ENCODE measurements at places on chromosomes 2 and 18.

- no peak for DNase-seq
Observed at GRCh38 chr2:38751596-38752410, 642 bp upstream of the SRSF7 start.

GRCh38 chr2:197804049-197804757 is at the start of gene PLCL1:
Gene PLCL1, plus strand, starts transcription at chr2:197804593.
- DNase-seq = peak; percentile 85

GRCh38 chr18:54787616-54788015 is 40.7 kb upstream of the RAB27B start:
- DNase-seq = no peak

GRCh38 chr2:219570194-219570923 is 980 bp downstream of the OBSL1 start:
- DNase-seq = no peak

- no peak for DNase-seq
Observed at GRCh38 chr18:6775702-6776101, 46.2 kb downstream of the ARHGAP28 start.

DNA sequence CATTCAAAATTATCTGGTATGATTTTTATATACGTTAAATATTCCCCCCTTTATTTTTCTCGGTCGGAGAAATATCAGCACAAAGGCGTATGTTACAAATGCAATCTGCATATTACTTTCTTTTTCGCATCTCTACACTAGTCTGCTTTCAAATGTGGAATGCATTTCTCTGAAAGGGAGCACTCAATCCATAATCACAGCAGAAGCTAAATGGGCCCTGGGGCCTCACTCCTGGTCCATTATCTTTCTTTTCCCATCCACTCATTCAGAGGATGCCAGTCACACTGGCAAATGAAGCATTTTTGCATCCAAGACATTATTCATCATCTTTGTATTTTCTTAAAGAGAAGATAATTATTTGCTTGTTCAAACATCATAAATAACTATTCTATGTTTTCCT is 295.2 kb upstream of the LRP1B start:
- DNase-seq = no peak

DNA sequence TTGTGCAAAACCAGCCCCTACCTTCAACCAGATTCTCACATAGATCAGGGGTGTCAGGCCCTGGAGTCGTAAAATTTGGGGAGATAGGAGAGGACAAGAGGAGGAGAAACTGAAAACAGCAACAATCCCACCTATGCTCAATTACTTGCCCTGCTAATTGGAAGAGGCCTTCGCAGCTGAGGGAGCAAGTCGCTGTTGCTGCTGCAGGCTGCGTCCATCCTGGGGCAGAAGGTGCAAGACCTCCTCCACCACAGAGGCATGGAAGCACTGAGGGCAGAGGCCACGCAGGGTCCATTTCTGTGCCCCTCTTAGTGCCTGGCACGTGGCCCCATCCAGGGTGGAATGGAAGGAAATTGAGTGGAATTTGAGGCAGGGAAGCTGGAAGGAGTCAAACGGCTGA is 36.5 kb downstream of the CNGA3 start:
- no peak for DNase-seq

DNA sequence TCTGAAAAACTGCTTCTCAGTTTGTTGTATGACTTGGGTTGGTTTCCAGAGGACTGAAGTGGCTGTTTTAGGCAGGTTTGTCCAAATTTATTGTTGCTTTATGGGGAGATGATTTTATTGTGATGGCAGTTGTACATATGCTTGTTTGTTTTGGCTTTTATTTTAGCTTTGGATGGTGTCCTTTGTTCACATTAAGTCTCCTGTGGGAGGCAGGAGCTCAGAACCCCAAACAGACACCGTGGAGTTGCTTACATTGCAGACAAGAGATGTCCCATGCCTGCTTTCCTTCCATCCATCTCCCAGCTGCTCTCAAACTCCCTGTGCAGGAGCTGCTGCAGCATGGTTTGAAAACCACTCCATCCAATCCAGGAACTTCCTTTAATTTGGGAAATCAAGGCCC is 414.7 kb downstream of the LPIN1 start:
- no peak for DNase-seq

DNA sequence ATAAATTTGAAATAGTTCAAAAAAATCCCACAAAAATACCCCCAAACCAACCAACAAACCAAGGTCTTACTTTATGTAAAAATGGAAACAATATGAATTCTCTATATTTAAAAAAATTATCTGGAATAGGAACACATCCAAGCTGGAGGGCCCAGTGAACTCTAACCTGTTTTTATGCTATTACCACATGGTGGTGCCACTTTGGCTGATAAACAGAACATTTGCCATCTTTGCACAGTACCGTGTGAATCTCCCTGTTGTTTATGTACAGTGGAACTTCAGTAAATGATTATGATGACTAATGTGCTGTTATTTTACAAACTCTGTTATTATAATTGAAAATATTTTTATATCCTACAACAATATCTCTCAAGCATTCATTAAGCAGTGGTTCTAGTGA is 145.3 kb upstream of the SMAD7 start:
- DNase-seq = no peak

GRCh38 chr18:56278421-56279003 is 359.9 kb downstream of the TXNL1 start:
- no peak for DNase-seq

- no peak for DNase-seq
Observed at GRCh38 chr18:36396190-36396589, 98.7 kb downstream of the FHOD3 start.

GRCh38 chr18:10241579-10241978 is 212.9 kb upstream of the APCDD1 start:
- no peak for DNase-seq

DNA sequence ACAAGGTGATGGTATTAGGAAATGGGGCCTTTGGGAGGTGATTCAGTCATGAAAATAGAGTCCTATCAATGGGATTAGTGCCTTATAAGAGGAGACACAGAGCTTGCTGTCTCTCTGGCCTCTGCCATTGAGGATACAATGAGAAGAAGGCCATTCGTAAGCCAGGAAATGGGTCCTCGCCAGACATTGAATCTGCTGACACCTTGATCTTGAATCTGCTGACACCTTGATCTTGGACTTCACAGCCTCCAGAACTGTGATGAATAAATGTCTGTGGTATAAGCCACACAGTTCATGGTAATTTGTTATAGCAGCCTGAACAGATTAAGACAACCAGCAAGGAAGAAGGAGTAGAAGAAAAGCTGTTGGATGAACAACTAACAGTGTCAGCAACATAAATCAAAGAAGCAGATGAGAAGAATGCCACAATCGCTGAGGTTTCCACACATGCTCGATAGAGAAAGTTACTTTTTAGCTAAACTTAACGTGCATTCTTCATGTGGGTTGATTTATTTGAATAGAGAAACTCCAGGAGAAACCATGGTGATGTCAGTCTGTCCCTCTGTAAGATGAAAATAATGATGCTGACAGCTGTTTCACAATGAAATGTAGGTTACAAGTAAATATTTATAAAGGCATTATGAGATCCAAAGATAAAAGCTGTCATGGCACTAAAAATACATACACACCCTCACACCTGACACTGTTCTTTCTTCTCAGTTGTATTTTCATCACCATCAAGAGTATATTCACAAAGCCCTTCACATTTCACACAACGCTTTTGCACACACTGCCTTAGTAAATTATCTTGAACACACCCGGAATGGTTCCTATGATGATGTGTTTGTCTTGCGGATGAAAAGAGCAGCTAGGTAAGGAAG is 153.7 kb upstream of the NCK2 start:
- DNase-seq = no peak
